ENCODE measurements at places on chromosomes 11 and 22. TPM values are rescaled to one million over a fixed set of nuclear protein-coding genes. Genes with fewer than 3 reads are reported as not detected.

Gene CACNA1I
- not detected for total RNA-seq

Gene OR5B21
- total RNA-seq = not detected

Gene FXYD6
- not detected for total RNA-seq

Gene TRIM49D2
- not detected for total RNA-seq

Gene MUC5B
- total RNA-seq = not detected

Gene MICAL3
- 25.1 TPM for total RNA-seq

Gene CALCA
- 1.3 TPM for total RNA-seq

Gene INTS4
- total RNA-seq = 27.3 TPM

Gene CRYBA4
- not detected for total RNA-seq

Gene SCGB1A1
- total RNA-seq = not detected

Gene MRGPRF
- 25.3 TPM for total RNA-seq

Gene MTCH2
- total RNA-seq = 58.7 TPM

Gene GLYATL1
- not detected for total RNA-seq

Gene OR2AT4
- not detected for total RNA-seq

Gene VPREB1
- not detected for total RNA-seq

Gene KCNQ1OT1
- total RNA-seq = 0.86 TPM

Gene PATE2
- total RNA-seq = not detected

Gene ANO9
- total RNA-seq = not detected

Gene C22orf42
- not detected for total RNA-seq

Gene DGCR6
- total RNA-seq = 0.86 TPM

Gene WNT7B
- total RNA-seq = not detected

Gene SPTBN2
- 0.13 TPM for total RNA-seq

Gene TSPO
- 760 TPM for total RNA-seq

Gene PTPN5
- total RNA-seq = not detected

Gene IGLL1
- not detected for total RNA-seq

Gene SCO2
- 17.5 TPM for total RNA-seq

Gene ANO5
- total RNA-seq = not detected

Gene MUC6
- not detected for total RNA-seq

Gene GAL
- 1.5 TPM for total RNA-seq

Gene TRIM22
- 58.4 TPM for total RNA-seq

Gene OR8B4
- not detected for total RNA-seq

Gene OR5P2
- total RNA-seq = not detected

Gene SYT9
- total RNA-seq = not detected

Gene C11orf87
- 0.76 TPM for total RNA-seq

Gene OR8G5
- total RNA-seq = not detected
